ENCODE measurements at places on chromosomes 4 and X.

DNA sequence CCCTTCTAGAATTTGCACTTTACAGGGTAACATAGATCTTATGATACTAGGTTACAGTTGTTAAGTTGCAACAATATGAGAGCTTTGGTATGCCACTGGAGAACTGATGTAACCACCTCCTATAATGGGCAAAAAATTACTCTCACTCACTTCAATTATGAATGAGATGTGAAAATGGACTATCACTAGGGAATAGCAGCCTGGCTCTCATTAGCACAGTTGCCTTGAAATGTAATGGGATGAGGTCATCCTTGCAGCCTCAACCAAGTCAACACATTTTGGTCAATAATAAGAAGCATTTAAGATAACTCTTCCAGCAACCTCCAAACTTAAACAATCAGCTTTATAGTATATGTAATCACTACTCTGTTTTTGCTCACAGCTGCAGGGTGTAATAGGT is 69.4 kb downstream of the TBC1D9 start:
- no peak for DNase-seq

DNA sequence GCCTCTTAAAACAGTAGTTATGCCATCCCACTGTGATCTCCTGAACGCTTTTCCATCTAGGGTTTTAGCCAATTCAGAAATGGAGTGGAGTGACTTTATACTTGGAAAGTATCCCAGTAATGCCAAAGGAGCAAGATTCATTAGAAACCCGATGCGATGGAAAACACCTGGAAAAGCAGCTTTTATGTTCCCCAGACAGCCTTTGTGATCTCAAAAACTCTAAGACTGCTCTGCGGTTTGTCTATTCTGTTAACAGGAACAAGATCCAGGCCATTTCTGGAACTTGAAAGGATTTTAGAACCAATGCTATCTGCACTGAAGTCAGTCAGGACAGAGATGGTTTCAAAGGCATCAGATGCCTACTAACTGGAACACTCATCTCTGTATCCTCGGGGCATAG is 145.1 kb downstream of the APBB2 start:
- no peak for DNase-seq

DNA sequence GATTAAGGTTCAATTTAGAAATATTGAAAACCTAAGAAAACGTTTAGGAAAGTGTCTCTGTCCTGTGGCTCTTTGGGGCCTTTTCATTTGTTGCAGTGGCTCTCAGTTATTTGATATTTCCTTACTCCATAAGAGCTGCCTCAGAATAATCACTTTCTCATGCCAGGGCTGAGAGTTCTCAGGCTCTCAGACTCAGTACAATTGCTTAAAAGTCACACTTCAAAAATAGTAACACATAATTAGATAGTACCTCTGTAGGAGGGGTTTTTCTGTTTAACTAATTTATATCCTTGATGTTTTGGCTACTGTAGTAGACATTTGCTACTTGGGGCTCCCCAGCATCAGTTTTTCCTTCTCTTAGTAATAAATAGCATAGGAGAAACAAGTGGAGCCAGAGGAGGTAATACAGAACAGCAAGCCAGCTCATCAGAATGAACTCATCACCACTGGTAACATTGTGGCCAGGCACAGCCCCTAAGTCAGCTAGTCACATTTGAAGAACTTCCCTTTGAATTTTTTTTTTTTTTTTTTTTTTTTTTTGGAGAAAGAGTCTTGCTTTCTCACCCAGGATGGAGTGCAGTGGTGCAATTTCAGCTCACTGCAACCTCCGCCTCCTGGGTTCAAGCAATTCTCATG is 8.0 kb upstream of the HNRNPD start:
- DNase-seq = no peak

DNA sequence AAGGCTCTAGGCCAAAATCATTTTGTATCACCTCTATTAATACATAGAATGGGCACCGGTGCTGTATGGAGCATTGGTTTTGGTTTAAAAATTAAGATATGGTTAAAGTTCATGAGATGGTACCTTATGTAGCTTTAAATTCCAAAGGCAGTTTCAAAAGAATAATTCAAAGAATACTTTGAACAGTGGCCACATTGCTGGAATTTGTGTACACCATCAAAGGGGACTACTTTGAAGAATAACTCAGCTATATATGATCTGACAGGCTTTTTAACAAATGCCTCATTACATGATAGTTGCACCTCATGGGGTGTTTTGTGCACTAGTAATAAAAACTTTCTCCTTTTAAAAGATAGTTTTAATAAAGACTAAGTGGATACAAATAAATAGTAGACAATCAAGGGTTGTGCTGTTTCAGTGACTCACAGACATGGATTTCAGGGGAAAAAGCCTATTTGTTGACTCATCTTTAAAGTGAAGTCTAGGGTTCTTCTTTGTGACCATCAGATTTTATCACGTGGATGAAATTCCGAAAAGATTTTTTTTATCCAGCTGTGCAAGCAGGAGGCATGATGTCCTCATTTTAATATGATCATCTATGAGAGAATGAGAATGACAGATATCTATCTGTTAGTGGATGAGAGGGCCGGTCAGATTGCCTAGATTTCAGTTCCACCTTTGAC is 12.8 kb downstream of the MTM1 start:
- no peak for DNase-seq

DNA sequence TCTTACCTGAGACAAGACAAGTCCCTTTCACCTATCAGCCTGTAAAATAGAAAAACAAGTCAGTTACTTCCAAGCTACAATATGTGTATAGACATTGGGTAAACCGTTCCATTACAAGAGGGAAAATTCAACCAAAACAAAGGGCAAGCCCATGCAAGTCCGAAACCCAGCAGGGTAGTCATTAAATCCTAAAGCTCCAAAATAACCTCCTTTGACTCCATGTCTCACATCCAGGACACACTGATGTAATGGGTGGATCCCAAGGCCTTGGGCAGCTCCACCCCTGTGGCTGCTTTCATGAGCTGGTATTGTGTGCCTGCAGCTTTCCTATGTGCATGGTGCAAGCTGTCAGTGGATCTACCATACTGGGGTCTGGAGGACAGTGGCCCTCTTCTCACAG is 14.7 kb upstream of the FAM47B start:
- no peak for DNase-seq

GRCh38 chr4:76702440-76703122 is 195.4 kb downstream of the SOWAHB start:
- peak; percentile 85 for DNase-seq

- DNase-seq = no peak
Observed at GRCh38 chr4:24547979-24548378, 36.4 kb downstream of the DHX15 start.

- DNase-seq = no peak
Observed at GRCh38 chr4:98921292-98921691, 7.6 kb downstream of the EIF4E start.

DNA sequence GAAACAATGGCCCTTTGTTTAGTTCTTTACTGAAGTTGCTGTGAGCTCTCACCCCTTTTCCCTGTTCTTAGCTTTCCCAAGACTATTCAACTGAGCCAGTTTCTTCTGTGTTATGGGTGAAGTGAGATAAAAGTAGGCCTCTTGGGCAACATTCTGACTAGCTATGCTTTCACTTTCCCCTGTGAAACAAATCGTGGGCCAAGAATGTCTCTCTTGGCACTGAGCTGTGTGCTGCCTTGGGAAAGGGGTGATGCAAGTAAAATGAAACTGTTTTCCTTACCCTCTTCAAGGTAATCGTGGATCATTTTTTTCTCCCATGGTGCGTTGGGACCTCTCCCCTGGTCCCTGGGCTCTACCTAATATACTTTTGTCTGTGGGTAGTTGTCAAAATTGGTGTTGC is 653.9 kb upstream of the MAGEB2 start:
- DNase-seq = no peak

DNA sequence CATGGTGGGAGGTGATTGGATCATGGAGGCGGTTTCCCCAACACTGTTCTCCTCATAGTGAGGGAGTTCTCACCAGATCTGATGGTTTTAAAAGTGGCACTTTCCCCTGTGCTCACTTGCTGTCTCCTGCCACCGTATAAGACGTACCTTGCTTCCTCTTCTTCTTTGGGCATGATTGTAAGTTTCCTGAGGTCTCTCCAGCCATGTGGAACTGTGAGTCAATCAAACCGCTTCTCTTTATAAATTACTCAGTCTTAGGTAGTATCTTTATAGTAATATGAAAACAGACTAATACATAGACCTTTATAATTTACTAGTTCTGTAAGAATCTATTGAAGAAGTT is 82.5 kb upstream of the PITX2 start:
- no peak for DNase-seq

DNA sequence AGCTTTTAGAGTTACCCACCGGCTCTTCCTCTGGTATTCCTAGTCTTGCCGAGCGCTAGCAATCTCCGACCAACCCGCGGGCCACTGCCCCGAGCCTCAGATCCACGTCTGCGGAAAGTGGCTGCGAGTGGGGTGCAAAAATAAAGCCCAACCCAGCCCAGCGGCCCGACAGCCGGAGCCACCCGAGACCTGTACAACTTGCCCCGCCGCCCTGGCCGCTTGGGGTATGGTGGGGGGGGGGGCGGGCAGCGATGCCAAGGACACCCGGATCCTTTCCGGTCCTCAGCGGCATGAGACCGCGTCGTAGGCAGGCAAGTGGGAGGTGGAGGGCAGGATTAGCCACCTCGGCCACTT is 1.6 kb downstream of the SLITRK4 start:
- no peak for DNase-seq

DNA sequence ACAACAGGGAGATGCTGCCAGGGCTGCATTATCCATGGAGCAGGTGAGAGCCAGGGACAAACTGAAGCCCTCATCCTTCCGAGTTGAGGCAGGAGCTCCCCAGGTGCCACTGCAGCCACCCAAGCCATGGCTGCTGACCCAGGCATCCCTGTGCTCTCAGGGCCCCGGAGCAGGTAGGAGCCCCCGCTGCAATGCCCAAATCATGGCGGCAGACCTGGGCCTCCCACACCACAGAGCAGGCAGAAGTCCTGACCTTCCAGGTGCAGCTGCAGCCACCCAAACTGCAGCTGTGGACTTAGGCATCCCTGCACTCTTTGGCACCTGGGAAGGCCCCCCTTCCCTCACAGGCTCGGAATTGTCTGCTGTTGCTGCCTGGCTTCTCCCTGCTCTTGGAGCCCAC is 443.6 kb downstream of the ARAP2 start:
- no peak for DNase-seq

- DNase-seq = no peak
Observed at GRCh38 chr4:185151296-185151695, 8.2 kb downstream of the SLC25A4 start.

- DNase-seq = no peak
Observed at GRCh38 chr4:90241008-90241407, 113.8 kb downstream of the CCSER1 start.

GRCh38 chrX:121455890-121456289 is 408.5 kb downstream of the GLUD2 start:
- no peak for DNase-seq

DNA sequence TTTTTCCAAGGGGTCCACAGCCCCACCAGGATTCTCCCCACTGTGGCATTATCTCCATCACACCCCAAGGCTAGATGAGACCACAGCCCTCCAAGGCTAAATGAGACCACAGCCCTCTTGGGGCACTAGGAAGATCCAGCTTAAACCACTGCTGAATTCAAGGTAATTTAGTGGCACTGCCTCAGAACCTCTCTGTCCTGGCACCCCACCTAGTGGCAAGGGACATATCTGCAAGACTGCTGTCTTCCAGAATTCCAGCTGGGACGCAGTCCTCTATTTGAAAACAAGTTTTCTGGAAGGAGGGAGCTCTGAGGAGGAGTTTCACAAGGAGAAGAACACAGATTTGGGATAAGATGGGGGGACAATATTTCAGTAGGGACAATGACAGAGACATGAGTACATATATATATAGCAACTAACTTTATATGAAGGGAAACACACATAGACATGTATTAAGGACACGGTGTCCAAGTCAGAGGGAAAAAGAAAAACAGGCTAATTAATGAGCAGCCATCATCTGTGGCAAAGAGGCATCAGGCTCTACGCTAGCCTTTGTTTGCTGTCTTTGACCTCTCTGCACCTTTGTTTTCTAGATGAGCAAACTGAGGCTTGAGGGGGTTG is 9.3 kb downstream of the CETN2 start:
- DNase-seq = peak; percentile 79

DNA sequence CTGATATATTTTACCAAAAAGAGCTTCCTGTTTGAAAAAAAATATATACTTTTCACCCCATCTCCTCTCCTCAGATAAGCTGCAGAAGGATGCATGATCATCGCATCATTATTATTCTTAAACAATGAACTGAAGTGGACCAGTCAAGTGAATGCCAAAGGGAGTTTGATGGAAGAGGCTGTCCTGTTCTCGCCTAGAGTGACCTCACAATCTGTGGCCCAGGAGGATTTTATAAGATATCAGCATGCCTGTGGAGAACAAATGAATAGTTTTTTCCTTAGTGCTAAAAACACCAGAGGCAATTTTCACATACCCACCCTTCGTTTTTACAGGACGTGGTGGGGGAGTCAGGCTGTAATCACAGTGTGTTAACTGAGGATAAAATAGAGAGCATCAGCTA is 112.7 kb downstream of the USP46 start:
- DNase-seq = no peak

GRCh38 chr4:166039822-166040221 is 166.8 kb downstream of the TLL1 start:
- no peak for DNase-seq

DNA sequence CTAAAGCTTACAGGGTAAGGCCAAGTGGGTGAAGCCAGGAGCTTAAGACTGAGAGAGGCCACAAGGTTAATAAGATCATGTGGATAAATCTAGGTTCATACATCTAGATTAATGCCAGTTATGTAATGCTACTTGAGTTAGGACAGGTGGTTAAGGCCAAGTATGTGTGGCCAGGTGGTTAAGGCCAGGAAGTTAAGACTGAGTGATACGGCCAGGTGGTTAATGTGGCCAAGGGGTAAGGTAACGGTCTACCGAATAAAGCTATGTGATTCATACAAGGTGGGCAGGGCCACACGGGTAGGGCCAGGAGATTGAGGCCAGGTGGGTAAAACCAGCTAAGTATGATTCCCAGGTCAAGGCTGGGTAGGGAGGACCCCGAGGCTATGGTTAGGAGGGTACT is 223.0 kb downstream of the TACR3 start:
- DNase-seq = no peak

GRCh38 chrX:119853444-119853843 is 681 bp upstream of the UPF3B start:
- no peak for DNase-seq

DNA sequence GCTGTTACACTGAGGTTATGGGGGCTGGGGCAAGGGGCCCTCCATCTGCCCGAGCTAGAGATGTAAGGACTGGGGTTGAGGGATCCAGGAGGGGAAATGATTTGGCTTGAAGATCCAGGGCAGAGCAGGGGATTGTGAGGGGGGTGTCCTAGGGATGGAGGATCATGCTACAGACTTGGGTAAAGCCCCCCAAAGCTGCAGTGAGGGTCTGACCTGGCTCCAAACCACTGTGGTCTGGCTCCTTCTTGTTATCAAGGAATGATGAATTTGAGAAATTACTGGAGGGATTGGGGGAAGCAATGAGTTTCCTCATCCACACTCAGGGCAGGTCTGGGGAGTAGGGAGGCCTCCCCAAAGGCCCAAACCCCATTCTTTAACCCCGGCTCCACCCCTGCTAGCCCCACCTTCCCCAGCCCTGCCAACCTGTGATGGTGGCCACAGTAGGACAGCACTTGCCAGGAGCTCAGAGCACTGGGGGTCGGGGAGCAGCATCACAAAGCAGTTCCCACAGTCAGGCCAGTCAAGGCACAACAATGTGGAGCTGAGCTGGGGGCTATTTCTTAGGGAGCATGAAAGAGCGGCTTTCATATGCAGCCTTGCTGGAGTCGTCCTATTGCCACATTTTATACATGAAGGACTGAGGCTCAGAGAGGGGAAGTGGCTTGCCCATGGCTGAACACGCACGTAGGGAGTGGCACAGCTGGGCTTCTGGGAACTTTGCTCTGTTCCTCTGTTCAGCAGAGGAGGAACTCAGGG is 165.5 kb downstream of the EFNB1 start:
- peak; percentile 22 for DNase-seq

GRCh38 chr4:154364066-154364845 is 127.3 kb downstream of the DCHS2 start:
- no peak for DNase-seq
